ENCODE measurements at places on chromosomes 7 and 10.

DNA sequence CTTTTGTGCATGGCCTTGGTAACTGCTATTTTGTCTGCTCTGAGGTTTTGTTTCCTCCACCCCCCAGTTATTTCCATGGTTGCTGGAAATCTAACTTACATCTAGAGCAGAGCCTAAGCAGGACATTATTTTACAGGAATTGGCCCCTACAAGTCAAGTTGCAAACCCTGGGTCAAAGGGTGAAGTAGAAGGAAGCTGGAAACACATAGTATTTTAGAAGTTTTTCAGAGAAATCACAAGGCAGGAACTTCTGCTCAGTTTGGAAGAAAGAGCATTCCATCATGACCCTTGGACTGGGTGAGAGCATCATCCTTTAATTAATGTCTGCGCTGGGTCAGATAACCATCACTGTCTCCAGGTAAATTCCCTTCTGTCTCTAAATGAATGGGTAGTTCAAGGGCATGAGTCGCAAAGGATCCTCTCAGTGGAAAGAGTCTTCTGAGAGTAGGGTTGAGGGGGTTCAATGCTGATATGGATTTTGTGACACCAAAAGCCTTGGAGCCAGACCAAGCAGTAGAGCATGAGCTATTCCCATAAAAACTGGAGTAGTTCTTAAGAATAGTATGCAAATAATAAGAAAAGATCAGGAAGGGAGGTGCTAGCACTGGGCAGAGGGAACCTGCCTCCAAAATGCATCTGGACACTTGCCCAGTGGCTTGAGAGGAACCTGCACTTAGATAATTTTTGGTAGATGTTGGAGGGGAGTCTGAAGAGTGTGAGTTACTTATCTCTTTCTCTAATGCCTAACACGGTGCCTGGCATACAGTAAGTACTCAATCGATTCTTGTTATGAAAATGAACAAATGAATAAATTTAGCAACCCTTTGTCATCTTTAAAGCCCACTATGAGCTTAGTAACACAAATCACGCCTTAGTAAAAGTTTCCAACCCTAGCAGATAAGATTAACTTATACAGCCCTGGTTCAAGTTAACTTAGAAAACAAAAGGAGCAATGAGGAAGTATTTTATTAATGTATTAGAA, 160.6 kb upstream of the ADO start:
- DNase-seq = no peak

DNA sequence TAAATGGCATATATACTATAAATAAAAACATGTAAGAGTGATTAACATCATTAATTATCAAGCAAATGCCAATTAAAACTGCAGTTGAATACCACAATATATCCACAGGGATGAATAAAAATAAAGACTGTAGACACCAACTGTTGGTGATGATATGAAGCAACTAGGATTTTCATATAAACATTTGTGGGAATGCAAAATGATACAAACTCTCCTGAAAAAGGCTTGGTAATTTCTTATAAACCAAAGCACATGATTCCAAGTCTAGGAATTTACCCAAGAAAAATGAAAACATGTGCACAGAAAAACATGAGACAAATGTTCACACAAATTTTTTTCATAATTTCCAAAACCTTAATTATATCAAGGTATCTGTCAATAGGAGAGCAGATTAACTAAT, 448.1 kb downstream of the ETV1 start:
- no peak for DNase-seq

- DNase-seq = no peak
These were observed 918 bp downstream of the NET1 start for GRCh38 chr10:5413012-5413938.

DNA sequence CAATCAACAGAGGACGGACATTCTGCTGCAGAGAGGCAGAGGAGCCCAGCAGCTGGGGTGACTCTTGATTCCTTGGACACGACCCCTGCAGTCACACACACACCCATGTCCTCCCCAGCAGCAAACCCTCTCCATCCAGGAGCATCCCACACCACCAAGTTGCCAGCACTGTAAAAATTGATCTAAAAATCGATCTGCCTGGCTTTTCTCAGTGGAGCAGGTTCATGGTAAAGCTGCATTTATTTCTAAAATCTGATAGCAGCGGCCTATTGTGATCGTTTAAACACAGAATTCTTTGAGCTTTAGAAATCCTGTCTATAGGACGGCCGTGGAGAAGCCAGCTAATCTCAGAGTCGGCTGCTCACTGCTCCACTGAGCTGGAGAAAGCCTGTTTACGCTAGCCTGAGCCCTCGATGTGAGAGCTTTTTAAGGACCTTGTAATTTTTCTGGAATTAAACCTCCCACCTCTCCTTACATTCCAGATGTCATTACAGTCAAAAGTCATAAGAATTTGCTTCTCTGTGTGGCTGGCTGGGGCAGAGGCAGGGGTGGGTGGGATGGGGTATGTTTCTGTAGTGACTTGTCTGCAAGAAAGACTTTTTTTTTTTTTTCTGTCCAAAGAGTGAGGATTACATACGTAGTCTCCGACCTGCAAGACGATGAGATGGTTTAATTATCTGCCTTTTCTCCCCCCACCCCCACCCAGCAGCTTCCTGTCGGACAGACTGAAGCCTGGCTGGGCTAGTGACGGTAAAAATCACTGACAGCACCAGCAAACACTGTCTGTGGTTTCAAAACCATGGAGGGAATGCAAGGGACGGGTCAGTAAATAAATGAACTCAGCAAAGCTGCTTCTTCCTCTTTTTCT, 31.6 kb downstream of the TRIM8 start:
- no peak for DNase-seq

- DNase-seq = no peak
These were observed 178.0 kb downstream of the CTNNA3 start for GRCh38 chr10:67518043-67518442.

- DNase-seq = no peak
These were observed at the start of gene NYAP1 for GRCh38 chr7:100483722-100484672. NYAP1 (plus strand) TSS chr7:100483927; CDS start chr7:100485312, 1,385 bp downstream.

- DNase-seq = no peak
These were observed 347.0 kb downstream of the KCNMA1 start for GRCh38 chr10:77290528-77291155.

DNA sequence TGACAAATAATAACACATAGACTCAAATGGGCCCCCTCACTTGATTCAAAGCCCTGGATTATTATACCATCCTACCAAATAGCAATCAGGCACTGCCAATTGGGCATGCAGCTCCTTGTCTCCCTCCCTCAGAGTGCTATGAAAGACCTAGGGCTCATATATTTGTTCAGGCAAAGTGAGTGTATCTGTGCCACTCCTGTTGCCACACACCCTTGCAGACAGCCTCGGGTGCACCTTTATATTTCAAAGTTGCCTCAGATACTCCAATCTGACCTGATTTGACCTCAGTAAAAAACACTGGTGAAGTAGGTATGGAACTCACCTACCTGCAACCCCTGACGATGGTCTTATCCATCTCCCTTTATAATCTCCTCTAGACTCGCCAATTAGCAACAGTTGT, 3.0 kb upstream of the NAMPT start:
- DNase-seq = no peak

DNA sequence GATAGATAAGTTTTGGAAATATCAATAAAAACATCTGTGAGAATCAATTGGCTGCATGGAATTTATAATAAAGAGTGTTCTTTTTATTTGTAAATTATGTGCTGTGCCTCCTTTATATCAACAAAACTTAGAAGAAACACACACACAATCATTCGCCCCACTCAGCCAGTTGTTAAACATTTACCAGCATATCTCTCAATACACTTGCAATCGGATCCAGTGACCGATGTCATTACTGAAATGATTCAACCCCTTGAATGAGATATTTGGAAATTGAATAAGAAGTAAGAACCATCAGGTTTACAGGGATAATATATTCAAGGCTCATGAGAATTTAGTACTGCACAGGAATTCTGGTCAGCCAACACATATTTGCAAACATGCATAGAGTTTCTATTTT, 35.6 kb downstream of the TAF3 start:
- DNase-seq = no peak

DNA sequence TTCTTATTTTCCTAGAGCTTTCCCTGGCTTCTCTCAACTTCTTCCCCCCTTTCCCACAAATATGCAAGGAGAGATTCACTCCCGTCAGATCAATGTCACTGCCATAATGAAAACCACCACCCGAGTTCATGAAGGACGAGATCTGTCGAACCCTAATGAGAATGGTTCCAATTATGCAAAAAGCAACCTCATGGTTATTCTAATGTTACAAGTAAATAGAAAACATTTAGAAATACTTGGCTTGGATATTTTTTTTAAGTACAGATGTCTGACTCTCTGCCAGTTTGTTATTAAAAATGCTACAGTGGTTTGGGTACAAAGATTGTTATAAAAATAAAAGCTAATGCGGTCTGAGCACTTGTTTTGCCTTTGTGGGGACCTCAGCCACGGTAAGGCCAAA, 25.9 kb upstream of the EMX2 start:
- no peak for DNase-seq

GRCh38 chr10:66307826-66308225, 618.0 kb upstream of the LRRTM3 start:
- DNase-seq = no peak

DNA sequence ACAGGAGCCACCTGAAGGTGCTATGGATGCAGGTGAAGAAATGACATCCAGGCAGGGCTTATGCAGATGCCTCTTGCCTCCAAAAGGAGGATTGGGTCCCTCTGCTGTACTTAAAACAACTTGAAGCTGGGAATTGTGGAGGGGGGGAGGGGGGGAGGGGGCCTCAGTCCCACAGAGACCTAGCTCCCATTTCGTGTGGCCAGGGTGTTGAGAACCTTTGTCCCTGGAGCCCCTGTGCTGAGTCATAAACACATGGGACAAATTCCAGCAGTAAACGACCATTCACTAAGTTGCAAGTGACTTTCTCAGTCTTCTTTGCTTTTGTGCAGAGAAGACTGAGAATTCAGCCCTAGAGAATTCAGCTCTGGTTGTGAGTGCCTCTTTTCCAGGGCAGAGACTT, 96.5 kb upstream of the PODXL start:
- no peak for DNase-seq

DNA sequence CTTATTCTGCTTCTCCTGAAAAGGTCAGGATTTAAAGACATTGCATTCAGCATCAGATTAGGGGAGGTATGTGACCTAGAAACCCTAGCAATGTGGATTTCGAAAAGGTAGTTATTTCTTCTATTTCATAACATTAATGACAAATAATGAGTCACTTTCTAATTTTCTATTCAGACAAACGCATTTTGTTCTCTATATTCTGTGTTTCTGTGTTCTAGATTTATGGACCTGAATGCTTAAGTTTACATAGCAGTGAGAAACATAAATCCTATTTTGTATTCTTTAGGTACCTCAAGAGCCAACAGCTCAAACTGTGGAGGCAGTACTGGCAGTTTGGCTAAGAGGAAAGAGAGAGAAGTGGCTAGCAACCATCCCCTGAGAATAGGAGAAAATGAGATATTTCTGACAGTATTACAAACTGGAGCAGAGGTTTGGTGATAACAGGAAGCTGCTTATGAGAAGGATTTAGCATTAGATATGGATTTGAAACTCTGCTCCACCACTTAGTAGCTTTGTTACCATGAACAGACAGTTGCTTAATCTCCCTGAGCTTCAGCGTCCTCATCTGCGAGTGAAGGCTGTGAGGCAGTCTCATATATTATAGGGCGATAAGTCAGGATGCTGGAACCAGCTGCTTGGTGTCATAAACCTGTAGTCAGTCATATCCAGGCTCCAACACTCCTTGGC, 28.2 kb downstream of the CDK14 start:
- no peak for DNase-seq

GRCh38 chr7:106100863-106101629, 11.1 kb downstream of the SYPL1 start:
- DNase-seq = no peak

DNA sequence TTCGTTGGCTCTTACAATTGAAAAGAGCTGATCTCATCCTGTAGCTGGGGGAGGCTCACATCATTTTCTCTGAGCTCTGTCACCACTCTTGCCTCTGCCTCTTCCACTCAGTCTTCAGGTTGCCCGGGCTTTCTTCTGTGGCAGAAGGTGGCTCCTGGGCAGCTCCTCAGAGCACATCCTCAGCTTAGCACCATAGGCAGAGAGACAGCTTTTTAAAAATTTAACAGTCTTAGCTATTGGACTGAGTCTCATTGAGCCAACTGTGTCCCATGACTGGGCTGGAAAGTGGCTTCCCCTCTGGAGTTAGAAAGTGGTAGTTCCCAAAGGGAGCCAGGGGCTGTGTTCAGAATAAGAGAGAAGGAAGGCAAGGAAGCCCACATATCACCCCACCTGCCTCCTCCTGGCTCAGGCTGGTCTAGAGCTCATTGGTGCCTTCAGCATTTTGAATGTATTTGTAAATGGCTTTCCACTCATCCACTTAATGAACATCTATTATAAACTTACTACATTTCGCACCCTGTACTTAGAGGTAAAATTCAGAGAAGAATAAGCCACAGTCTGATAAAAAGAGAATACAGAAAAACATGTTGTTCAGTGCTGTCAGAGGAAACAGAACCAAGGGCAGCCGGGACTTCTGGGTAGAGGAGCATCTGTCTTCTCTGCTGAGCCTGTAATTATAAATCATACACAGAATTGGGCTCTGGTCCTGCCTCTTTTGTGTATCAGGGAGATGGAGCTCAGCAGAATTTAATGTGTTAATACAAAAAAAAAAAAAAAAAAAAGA, 119.3 kb downstream of the WDFY4 start:
- no peak for DNase-seq
